ENCODE measurements at places on chromosomes 1 and 21. TPM values are rescaled to one million over a fixed set of nuclear protein-coding genes. Genes with fewer than 3 reads are reported as not detected.

The TNNT2 gene
- total RNA-seq, result not detected

The MMP23B gene
- total RNA-seq, result not detected

The SLC16A4 gene
- 28.1 TPM for total RNA-seq

The SMCP gene
- total RNA-seq, result not detected

The DDR2 gene
- total RNA-seq, result 194 TPM

The BOLA1 gene
- 16.4 TPM for total RNA-seq

The CCDC17 gene
- total RNA-seq, result 1.4 TPM

The PRKAA2 gene
- total RNA-seq, result 0.76 TPM

The COL24A1 gene
- 0.25 TPM for total RNA-seq

DNA sequence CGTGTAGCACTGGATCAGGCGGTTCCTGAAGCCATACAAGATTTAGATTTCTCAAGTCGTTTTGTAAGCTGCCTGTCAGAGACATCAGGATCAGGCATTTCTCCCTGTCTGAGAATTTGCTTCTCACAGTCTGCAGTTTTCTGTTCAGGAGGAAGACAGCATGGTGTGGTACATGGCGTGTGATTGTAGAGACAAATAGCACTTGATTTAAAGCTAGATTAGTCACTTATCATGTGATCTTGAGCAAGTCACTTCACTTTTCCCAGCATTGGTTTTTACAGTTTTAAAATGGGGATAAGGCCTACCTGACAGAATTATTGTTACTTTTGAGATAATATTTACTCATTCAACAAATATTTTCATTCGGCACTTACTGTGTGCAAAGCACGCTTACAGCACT is 63.3 kb downstream of the AK4 start:
- H3K27ac ChIP-seq, result no peak overlapping the region
- H3K4me3 ChIP-seq, result no peak overlapping the region
- H3K27me3 ChIP-seq, result no peaks in the 10 kb centered on the region
- no peaks in the 10 kb centered on the region for H3K4me1 ChIP-seq

DNA sequence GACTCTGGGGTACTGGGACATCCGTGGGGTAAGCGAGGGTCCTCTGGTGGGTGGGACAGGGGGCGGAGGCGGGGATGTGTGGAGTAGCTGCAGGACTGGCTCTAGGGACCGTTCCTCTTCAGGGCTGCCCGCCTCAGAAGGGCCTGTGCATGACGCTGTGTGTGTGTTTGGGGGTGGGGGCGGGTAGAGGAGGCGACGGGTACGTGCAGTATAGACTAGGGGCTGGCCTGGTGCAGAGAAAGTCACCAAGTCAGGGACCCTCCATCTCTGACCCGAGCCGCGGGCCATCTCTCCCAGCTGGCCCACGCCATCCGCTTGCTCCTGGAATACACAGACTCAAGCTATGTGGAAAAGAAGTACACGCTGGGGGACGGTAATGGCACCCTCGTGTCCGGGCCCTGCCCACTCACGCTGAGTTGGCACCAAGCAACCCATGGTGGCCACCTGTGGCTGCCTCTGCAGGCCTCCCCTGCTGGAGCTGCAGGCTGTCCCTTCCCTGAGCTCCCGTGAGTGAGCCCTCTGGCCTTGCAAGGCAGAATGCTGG is 342 bp downstream of the GSTM5 start:
- DNase-seq, result no peak
- no peaks in the 10 kb centered on the region for H3K4me1 ChIP-seq
- H3K4me3 ChIP-seq, result peak overlapping the region; percentile 70
- H3K27me3 ChIP-seq, result no peaks in the 10 kb centered on the region
- no peak overlapping the region for H3K27ac ChIP-seq

- peak overlapping the region; percentile 42 for H3K27ac ChIP-seq
- peaks cover 12% of the 10 kb centered on the region for H3K4me1 ChIP-seq
- H3K27me3 ChIP-seq, result no peaks in the 10 kb centered on the region
- H3K4me3 ChIP-seq, result peak overlapping the region; percentile 77
- DNase-seq, result peak; percentile 83
Observed at GRCh38 chr21:44300262-44300959, 558 bp downstream of the PFKL start.

- no peaks in the 10 kb centered on the region for H3K36me3 ChIP-seq
- DNase-seq, result no peak
- H3K4me1 ChIP-seq, result peaks cover 15% of the 10 kb centered on the region
- no peak overlapping the region for H3K4me3 ChIP-seq
Observed at GRCh38 chr1:58620259-58620658, 43.2 kb upstream of the TACSTD2 start.

DNA sequence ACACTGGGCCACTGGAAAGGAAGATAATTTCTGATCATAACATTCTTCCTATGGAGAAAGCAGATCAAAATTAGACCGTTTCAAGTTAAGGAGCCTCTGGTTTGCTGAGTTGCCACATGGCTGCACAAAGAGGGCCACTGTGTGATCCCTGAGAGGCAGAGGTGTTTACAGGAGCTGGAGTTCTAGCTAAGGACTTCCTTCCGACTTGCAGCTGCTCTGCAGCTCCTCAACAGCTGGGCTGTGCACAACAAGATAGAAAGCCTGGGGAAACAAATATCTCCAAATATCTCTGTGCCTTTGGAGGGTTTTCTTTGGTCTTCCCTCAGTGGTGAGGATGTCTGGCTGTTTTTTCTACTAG is 26.8 kb downstream of the GADD45A start:
- no peak overlapping the region for H3K4me3 ChIP-seq
- H3K4me1 ChIP-seq, result peaks cover 40% of the 10 kb centered on the region
- H3K27me3 ChIP-seq, result no peaks in the 10 kb centered on the region
- no peak overlapping the region for H3K27ac ChIP-seq

DNA sequence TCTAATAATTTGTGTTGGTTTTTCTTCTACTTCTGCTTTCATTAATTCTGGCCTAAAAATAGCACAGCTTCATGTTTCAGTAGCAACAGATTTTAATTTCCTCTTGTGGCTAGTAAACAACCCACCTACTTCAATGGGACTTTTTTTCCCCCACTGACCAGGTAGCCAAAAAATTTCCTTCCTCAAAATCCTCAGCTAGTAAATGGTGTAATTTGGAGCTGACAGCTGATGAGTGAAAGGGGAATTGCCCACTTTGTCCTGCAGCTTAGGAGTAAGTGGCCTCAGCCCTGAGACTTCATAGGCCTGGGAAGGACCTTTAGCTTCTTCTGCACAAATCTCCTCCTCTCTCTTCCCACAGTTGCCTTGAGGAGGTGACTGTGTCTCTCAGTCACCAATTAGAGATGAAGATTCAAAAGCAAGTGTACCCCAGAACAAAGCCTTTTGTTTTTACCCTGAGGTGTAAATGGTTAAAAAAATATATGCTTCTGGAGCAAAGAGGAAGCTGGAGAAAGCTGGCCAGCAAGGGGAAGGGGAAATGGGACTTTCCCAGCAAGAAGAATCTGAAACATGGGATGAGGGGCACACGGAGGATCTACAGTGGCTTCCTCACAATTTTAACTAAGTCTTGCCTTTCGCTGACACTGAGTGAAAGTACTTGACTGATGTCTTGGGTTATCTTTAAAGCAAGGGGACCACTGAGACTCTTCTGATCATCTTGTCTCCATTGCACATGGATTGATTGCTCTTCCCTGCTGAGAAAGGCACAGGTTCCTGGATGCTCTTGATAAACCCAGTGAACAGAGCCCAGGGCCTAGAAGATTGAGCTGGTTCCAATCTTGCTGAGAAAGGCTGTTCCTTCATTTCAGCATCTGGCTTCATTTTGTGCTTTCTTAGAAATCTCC is 35.8 kb upstream of the VCAM1 start:
- H3K4me3 ChIP-seq, result no peak overlapping the region
- no peaks in the 10 kb centered on the region for H3K36me3 ChIP-seq
- no peaks in the 10 kb centered on the region for H3K4me1 ChIP-seq
- no peak overlapping the region for H3K27ac ChIP-seq

DNA sequence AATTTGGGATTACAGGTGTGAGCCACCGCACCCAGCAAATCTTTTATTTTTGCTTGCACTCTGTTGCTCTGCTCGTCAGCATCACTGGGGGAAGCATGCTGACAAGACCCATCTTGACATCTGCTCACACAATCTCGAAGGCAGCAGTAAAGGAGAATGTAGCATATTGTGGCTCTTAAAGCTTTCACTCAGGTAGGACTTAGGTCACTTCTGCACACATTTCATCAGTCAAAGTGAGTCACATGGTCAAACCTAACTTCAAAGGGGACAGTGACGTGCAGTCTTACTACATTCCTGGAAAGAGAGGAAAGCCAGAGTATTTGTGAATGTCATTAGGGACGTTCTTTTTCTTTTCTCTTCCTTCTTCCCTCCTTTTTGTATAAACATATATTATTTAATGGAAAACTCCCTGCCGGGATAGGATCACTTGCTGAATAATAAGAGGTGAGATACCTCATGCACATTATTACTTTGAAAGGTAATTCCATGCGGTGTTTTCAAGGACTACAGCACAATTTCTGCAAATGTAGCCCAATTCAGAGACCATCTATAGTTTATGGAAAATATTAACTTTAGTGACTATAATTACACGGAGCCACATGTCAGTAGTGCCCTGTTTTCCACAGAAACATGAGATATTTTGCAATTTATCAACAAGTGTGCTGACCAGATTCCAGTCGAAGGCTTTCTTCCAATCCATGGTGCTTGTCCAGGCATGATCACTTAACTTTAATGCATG is 19.3 kb upstream of the ACBD6 start:
- peaks cover 4% of the 10 kb centered on the region for H3K4me1 ChIP-seq
- DNase-seq, result peak; percentile 23
- H3K36me3 ChIP-seq, result no peaks in the 10 kb centered on the region
- H3K4me3 ChIP-seq, result no peak overlapping the region
- no peaks in the 10 kb centered on the region for H3K27me3 ChIP-seq
- H3K27ac ChIP-seq, result no peak overlapping the region

DNA sequence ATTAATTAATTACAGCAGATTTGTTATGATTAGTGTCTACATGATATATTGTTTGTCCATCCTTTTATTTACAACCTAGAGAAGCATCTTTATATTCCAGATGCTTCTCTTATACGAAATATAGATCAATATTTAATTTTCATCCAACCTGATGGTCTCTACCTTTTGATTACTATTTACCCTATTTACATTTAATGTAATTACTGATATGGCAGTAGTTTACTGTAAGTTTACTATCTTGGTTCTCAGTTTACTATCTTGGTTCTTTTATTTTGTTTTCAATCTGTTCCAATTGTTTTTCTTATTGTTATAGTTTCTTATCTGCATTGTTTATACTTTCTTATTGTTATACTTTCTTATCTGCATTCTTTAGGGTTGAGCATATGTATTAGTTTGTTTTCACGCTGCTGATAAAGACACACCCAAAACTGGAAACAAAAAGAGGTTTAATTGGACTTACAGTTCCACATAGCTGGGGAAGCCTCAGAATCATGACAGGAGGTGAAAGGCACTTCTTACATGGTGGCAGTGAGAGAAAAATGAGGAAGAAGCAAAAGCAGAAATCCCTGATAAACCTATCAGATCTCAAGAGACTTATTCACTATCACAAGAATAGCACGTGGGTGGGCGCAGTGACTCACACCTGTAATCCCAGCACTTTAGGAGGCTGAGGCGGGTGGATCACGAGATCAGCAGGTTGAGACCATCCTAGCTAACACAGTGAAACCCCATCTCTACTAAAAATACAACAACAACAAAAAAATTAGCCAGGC is 28.9 kb downstream of the FAF1 start:
- H3K27ac ChIP-seq, result no peak overlapping the region
- no peaks in the 10 kb centered on the region for H3K36me3 ChIP-seq
- H3K27me3 ChIP-seq, result no peaks in the 10 kb centered on the region
- H3K4me1 ChIP-seq, result no peaks in the 10 kb centered on the region
- no peak overlapping the region for H3K4me3 ChIP-seq

DNA sequence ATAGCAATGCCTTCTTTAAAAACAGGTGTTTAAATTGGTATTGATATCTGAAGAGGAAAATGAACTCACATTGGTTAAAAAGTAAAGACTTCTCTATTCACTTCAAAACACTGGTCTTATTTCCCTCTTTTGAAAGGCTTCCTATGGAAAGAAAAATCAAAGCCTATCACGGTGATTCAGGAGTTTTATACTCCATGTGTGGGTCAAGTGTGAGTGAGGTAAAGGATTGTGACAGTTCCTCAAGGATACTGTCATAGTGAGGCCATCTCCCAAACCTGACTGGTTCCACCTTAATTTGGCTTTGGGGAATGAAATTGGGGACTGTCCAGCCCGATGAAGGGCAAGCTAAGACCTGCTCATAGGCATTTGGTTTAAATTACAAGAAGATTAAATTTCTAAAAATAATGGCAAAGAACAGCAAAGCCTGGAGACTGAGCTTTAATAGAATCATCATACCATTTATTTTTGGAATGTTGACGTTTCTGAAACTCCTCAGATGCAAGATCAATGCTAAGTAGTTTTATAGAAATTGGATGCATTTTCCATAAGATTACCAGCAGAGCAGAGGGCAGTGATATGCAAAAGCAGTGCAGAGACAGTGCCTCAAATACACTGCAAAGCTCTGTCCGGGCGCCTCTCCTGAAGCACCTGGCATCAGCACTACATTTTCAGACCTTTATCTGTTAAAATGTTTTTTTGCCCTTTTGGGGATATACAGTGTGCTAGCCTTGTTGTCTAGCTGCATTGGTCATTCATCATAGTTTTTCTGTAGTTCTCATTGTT is 302.1 kb upstream of the SGIP1 start:
- DNase-seq, result no peak
- H3K4me1 ChIP-seq, result peaks cover 13% of the 10 kb centered on the region
- H3K4me3 ChIP-seq, result no peak overlapping the region
- no peaks in the 10 kb centered on the region for H3K36me3 ChIP-seq
- no peaks in the 10 kb centered on the region for H3K27me3 ChIP-seq

- no peak overlapping the region for H3K27ac ChIP-seq
- no peaks in the 10 kb centered on the region for H3K4me1 ChIP-seq
- no peak overlapping the region for H3K4me3 ChIP-seq
- H3K27me3 ChIP-seq, result no peaks in the 10 kb centered on the region
- no peak for DNase-seq
Observed at GRCh38 chr1:16442941-16443340, 2.4 kb downstream of the NECAP2 start.

DNA sequence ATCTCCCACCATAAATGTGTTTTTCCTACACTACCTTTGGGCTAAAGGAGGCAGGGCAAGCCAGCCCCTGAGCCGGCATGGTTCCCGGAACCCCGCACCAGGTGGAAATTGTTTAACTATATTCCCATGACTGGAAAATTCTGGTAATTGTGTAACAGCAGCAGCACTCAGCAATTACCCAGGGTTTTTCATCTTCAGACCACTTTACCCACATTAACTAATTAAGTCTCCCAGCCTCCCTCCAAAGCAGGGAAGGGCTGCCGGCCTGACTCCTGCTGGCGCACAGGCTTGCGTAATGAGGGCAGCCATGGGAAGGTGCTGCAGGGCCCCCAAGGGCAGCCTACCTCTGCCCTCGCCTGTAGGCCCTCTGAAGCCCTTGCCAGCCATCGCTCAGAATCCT is 140.7 kb upstream of the VAMP3 start:
- H3K27me3 ChIP-seq, result peaks cover 51% of the 10 kb centered on the region
- no peak overlapping the region for H3K27ac ChIP-seq
- no peak for DNase-seq
- no peaks in the 10 kb centered on the region for H3K36me3 ChIP-seq
- H3K4me1 ChIP-seq, result no peaks in the 10 kb centered on the region

GRCh38 chr1:184743062-184743756 is 11.4 kb downstream of the EDEM3 start:
- H3K27ac ChIP-seq, result no peak overlapping the region
- no peaks in the 10 kb centered on the region for H3K27me3 ChIP-seq
- H3K4me1 ChIP-seq, result peaks cover 5% of the 10 kb centered on the region
- H3K36me3 ChIP-seq, result peaks cover 4% of the 10 kb centered on the region
- no peak overlapping the region for H3K4me3 ChIP-seq

- no peaks in the 10 kb centered on the region for H3K36me3 ChIP-seq
- peak; percentile 21 for DNase-seq
- peaks cover 7% of the 10 kb centered on the region for H3K4me1 ChIP-seq
- no peak overlapping the region for H3K27ac ChIP-seq
Observed at GRCh38 chr1:30708361-30708728, 15.0 kb downstream of the MATN1 start.

- no peaks in the 10 kb centered on the region for H3K4me1 ChIP-seq
- no peaks in the 10 kb centered on the region for H3K27me3 ChIP-seq
- H3K4me3 ChIP-seq, result no peak overlapping the region
- no peaks in the 10 kb centered on the region for H3K36me3 ChIP-seq
Observed at GRCh38 chr21:31766899-31767298, 35.0 kb upstream of the SCAF4 start.

All from GM23248 (cell line).